ENCODE measurements at places on chromosomes 7 and 10.

DNA sequence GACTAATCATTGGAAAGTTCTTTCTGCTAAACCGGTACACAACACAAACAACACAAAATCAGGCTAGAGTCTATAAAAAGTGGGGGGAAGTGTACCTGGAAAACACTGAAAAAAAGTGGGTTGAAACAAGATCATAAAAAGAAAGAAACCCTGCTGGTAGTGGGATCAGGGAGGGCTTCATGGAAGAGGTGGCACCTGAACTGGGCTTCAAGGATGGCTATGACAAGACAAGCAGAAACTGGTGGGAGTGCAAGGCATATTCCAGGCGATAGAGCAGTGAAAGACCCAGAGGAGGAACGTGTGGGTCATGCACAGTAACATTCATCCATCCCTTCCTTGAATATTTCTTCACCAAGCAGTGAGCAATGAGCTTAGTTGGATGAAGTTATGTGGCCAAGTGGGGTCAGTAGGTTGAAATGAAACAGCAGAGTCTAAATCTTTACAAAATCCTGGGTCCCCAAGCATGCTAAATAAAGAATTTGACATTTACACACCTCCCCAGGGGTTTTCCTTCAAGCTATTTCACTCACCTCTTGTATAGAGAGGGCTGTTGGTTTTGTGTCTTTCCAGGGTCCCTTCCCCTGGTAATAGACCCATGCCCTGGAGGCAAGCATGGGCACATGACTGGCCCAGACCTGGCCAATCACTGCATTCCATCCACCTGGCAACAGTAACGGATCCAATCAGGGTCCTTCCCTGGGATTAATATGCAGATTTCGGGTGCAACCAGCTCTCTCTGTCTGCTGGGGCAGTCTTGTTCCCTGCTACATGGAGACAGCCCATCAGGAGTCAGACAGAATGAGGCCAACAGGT is 38.2 kb downstream of the SPOCK2 start:
- no peak for DNase-seq

DNA sequence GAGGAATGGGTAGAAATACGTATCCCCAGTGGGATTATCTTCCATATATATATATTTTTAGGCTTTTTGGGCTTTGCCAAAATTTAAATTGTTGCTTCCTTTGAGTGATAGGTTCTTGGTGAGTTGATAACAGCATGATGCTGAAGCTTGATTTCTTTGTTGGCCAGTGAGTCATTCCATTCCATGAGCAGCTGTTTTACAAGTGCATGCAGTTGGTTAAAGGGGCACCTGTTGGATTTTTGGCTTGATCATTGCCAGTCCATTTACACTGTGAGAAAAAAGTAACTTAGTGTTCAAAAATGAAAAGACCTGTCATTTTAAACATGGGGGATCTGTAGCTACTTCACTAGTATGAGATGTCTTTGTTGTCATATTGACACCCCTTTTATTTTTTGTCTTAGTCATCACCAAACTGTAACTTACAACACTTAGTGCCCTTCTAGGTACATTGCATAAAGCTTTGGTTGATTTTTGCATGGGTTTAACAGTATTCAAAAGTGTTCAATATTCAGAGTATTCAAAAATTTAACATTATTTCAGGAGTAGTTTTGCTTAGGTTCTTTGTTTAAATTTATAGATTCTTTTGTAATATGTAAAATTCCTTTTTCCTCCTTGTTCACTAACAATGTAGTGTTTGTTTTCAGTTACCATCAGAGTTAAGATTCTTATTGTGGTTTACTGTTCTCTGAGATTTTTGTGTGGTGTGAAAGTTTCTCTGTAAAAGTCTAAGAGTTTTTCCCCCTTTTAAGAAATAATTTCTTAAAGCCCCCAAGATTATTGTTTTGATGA is 8.8 kb downstream of the AKAP9 start:
- DNase-seq, result no peak

DNA sequence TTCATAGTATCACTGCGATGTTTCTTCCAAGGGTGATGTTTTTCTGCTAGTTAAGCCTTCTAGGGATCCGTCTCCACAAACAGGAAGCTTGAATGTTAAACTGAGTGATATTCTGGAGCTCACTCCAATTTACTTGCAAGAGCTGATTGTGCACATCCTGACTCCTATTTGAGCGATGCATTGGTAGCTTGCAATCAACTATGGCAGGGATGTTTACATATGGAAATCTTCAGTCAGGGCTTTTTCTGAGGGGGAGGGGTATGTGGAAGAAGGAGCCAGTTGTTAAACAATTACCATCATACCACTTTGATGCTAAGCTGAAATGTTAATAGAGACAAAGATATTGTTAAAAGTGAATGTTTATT is 43.2 kb upstream of the NXPH1 start:
- no peak for DNase-seq

DNA sequence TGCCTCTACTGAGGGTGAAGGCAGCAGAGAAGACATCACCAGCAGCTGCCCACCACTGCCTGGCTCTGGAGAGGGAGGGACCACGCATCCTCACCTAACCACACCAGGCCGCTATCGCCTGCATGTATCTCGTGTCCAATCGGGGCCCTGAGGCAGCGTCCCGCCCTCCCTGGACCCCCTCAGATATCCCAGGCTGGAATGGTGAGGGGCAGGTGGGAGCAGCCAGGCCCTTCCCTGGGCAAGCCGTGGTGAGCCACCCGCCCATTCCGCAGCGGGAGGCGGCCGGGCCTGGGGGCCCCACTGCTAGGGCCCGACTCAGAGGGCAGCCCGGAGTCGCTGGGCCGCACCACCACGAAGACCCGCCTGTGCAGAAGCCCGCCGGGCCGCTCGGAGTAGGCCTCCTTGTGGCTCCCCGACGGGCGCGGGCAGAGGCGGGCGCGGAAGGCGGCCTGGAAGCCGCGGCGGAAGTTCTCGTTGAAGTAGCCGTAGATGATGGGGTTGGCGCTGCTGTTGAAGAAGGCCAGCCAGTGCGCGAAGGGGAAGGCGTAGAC is 21.6 kb upstream of the PPA1 start:
- DNase-seq, result peak; percentile 11

GRCh38 chr7:146606628-146607027 is 490.0 kb downstream of the CNTNAP2 start:
- no peak for DNase-seq

GRCh38 chr10:116026315-116026714 is 246.7 kb downstream of the GFRA1 start:
- DNase-seq, result no peak

GRCh38 chr7:138542183-138542582 is 82.1 kb downstream of the TRIM24 start:
- DNase-seq, result no peak

GRCh38 chr10:49174261-49174925 is 13.8 kb downstream of the TMEM273 start:
- DNase-seq, result no peak

DNA sequence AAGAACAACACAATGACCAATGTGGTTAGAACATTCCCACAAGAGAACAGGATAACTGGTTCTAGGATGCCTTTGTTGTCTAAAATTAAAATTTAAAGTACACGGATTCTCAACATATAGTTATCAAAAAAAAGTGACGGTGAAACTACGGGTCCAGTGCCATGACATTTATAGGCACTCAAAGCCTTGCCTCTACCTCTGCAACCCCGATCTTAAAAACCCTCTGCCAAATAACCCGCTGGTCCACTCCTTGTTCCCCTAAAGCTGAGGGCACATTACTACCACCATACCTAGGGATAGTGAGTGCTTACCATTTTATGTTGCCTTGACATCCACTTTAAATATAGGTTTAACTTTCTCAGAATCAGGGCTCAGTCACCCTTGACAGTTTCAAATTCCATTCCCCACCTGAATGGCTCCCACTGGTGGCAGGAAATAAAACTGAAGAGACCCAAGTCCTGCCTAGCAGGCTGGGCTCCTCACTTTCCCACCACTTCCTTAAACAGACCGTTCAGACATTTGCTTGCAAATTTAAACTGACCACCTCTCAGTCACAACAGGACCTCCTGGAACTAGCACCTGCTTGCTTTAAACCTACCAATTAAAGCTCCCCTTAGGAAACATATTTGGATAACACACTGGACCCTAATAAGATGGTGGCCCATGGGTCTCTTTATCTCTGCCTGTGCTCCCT is 169.9 kb upstream of the ASAH2 start:
- DNase-seq, result no peak

DNA sequence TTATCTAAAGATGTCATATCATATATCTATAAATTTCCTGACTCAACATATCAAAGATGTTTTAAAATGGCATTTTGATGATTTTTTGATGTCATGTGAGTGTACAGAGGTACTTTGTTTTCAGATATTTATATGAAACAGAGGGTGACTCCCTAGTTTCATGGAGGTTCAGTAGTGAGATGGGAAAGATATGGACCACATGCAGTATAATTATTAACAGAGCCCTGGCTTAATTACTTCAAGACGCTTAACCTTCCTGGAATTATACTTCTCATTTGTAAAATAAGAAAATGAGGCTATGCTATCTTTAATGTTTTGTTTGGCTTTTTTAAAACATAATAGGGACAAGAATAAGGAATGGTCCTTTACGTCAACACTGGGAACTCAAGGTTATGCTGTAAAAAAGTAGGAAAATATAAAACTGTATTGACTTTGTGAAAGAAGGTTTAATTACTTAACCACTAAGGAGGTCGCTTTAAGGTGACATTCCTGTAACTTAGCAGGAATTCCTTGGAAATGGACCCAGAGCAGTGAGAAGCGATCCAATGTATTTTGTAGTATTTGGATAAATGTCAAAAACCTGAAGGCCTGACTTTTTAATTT is 821.0 kb upstream of the IGFBP3 start:
- DNase-seq, result no peak

GRCh38 chr7:90229682-90230081 is 15.3 kb upstream of the CFAP69 start:
- no peak for DNase-seq
